Cardiac atrium fibroblast (primary cell): ENCODE measurements at places on chromosomes 5 and 9. TPM values are rescaled to one million over a fixed set of nuclear protein-coding genes. Genes with fewer than 3 reads are reported as not detected.

CCL27 gene
- total RNA-seq, result not detected in 2 replicates

PDE6A gene
- not detected in 2 replicates for total RNA-seq

OSMR gene
- total RNA-seq, result 99.3 and 160 TPM in 2 replicates

CKMT2 gene
- 0.72 TPM in 1 of 2 replicates, not detected in the other for total RNA-seq

CENPK gene
- 2.6 and 6.1 TPM in 2 replicates for total RNA-seq

MARVELD2 gene
- 0.32 TPM in 1 of 2 replicates, not detected in the other for total RNA-seq

WDR38 gene
- total RNA-seq, result not detected in 2 replicates

SEC24A gene
- 21.8 and 34.0 TPM in 2 replicates for total RNA-seq

GARIN3 gene
- total RNA-seq, result not detected in 2 replicates
